ENCODE measurements at places on chromosomes 4 and X.
A peak's percentile ranks its signal among the peaks of the same experiment; 100 is the strongest.

DNA sequence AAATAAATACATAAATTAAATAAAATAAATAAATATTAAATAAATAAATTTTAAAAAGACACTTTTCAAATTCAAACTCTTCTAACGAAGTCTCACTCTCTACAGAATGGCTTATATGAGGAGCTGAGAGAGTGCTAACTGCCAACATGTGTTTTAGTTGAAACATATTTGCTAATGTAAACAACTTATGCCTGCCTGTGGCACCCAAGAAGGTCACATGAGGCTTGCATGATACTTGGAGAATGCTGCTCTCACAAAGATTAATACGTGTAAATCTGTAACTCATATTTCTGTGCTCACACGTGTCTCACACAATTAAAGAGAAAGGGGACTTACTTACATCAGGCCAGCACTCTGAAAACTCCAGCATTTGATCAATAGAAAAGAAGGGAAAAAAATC lies 43.2 kb upstream of the PITX2 start:
- no peak for DNase-seq

DNA sequence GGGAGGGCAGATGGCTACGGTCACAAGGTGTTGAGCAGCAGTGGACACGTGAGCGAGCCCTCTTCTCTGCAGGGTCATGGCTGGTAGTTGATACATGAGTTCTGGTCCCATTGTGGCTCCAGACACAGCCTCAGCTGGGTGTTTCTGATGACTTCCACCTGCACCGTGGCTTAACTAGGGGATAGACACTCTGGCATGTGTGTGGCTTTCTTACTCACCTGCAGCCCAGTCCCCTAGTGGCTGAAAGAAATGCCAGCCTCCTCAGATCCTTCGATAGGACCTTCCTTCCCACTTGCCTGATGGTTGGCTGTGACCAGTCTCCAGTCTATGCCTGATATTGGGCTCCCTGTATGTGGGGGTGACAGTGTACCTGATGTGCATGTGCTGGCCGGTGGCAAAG lies 5.0 kb downstream of the GPR78 start:
- no peak for DNase-seq

DNA sequence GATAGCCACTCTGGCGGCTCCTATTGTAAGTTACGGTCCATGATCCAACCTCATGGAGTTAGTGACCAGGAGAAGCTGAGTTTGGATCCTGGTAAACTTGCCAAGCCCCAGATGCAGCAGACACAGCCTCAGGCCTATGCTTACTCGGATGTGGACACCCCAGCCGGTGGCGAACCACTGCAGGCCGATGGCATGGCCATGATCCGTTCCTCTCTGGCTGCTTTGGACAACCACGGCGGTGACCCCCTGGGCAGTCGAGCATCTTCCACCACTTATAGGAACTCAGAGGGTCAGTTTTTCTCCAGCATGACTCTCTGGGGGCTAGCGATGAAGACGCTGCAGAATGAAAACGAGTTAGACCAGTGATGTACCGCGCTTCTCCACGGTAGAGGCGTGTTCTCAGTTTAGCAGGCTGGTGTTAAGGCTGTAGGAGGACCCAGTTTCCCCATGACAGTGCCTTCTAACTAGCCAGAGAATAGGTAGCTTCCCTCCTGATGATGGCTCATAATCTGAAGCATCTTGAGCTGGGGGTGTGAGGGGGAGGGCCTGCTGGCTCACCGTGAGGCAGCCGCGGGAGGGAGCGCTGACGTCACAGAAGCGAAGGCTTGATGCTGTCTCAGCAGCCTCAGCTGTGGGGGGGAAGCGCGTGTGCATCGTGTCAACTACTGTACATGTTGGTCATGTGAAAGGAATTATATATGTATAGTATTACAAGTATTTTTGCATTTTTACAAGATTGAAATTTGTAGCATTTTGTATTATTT lies 31.1 kb downstream of the ZBTB49 start:
- DNase-seq, result no peak

- DNase-seq, result peak; percentile 46
These were observed 754 bp downstream of the MTMR1 start for GRCh38 chrX:150693725-150694574.

DNA sequence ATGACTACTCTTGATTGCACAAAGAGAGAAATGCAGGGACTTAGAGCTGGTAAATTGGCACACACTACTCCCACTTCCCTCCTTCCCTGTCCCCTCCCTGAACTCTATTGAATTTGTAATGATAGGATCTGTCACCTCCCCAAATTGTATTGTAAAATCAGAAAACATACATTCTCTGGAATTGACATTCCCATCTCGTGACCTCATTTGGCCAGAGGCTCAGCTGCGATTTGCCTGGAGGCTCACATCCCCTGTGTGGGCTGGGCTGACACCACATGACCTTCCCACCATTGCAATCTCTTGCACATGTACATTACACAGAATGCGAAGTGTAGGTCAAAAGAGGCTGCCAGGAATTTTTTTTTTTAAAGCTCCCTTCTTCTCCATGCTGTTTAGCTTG lies 172.1 kb downstream of the MID1IP1 start:
- DNase-seq, result no peak

DNA sequence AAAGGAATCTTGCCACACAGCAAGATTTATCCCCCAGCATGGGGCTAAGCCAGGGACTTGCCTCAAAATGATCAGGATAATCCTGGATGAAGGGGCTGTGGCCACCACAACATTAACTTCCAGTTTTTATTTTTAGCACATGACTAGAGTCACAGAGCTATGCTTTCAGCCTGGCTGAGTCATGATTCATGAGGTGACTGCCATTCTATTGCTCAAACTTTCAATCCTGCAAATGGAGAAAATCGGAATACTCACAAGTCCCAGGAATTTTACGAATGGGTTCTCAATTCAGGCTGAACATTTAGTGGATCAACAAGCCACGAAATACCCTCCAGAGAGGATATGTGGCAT lies 70.7 kb upstream of the HPGD start:
- DNase-seq, result no peak

DNA sequence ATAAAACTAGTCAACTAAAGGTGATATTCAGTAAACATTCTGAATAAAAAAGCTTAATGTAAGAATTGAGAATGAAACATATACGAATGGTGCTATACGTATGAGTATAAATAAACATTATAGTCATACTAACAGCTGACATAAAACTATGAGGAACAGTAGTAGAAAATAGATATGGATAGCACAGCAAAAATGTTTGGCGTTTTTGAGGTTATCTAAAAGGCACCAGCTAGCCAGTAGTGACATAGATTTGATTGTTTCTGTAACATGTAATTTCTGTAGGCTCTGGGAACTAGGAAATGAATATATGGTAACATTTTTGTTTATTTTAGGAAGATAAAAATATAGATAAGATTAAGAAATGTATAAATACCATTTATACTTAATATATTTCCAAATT lies 69.3 kb downstream of the SNX25 start:
- no peak for DNase-seq

GRCh38 chrX:96407072-96407471 lies 277.6 kb upstream of the DIAPH2 start:
- no peak for DNase-seq

DNA sequence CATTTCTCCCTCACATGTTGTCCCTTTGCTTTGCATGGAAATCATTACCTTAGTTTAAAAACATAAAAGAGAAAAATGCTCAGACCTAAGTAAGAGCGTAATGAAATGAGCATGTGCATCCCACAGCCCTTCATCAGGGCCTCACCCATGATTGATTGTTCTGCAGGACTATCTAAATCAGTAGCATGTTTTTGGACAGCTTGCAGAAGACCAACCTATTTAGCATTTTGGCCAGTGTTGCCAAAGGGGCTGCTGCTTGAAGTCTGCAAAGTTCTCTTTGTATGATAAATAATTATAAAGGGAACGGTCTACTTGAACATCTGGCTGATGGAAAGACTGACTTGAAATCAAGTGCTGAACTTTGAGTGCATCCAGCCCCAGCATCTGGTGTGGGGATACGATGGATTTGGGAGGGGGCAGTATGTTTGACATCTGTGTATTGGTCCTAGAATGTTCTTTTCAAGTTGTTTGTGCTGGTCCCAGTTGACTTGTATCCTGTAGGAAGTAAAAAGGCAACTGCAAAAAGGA lies 76.1 kb upstream of the LIMCH1 start:
- DNase-seq, result no peak

- DNase-seq, result no peak
These were observed 11.4 kb downstream of the PBDC1 start for GRCh38 chrX:76184276-76184675.

DNA sequence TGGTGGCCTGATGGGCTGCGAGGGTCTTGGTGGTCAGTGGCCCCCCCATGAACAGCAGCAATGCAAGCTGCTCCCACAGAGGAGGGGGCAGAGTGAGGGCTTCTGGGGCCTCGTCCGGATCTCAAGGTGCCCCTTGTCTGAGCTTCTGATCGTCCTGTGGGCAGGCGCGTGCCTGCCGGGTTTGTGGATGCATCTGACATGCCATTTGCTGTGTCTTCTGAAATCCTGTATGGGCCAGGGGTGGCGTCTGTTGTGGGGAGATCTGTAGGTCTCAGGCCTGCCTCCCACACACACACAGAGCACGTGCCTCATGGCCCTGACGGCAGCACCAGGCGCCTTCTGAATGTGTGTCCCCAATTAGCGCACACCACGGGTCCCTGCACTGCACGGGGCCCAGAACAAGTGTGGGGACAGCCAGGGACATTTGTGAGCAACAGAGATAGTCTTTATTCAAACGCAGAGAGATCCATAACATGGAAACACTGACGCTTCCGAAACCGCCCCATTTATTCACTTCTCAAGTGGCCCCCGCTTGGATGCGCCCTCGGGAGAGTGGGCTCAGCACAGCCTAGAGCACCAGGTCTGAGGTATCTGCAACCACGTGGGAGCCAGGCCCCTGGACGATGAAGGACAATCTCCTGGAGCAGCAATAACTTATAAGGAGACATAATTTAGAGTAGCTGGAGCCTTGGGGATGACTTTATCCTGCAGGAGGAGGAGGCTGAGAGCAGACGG lies 5.7 kb downstream of the SPON2 start:
- DNase-seq, result no peak

DNA sequence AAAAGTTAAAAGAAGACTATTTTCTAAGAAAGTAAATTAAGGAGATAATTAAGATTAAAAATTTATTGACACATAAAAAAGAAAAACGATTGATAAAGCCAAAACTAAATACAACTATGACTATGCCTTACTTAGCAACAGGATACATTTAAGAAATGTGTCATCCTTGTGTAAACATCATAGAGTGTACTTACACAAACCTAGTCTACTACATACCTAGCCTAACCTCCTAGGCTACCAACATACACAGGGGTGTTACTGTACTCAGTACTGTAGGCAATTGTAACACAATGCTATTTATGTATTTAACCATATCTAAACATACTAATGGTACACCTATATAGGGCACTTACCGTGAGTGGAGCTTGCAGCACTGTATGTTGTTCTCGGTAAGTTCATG lies 108.3 kb downstream of the ANXA10 start:
- no peak for DNase-seq

GRCh38 chr4:73922766-73923630 lies 53.8 kb downstream of the CXCL1 start:
- DNase-seq, result no peak

GRCh38 chr4:78634011-78634664 lies 82.6 kb downstream of the ANXA3 start:
- no peak for DNase-seq

- no peak for DNase-seq
These were observed 60.3 kb upstream of the MXD4 start for GRCh38 chr4:2322227-2322626.

- DNase-seq, result no peak
These were observed 34.7 kb downstream of the CASP3 start for GRCh38 chr4:184614509-184614908.

GRCh38 chr4:184066584-184067300 lies 150.9 kb downstream of the ENPP6 start:
- no peak for DNase-seq

All from activated CD8-positive, alpha-beta memory T cell treated with anti-CD3 and anti-CD28 coated beads for 1 hour (primary cell).